ENCODE measurements at places on chromosomes 16 and 17.

DNA sequence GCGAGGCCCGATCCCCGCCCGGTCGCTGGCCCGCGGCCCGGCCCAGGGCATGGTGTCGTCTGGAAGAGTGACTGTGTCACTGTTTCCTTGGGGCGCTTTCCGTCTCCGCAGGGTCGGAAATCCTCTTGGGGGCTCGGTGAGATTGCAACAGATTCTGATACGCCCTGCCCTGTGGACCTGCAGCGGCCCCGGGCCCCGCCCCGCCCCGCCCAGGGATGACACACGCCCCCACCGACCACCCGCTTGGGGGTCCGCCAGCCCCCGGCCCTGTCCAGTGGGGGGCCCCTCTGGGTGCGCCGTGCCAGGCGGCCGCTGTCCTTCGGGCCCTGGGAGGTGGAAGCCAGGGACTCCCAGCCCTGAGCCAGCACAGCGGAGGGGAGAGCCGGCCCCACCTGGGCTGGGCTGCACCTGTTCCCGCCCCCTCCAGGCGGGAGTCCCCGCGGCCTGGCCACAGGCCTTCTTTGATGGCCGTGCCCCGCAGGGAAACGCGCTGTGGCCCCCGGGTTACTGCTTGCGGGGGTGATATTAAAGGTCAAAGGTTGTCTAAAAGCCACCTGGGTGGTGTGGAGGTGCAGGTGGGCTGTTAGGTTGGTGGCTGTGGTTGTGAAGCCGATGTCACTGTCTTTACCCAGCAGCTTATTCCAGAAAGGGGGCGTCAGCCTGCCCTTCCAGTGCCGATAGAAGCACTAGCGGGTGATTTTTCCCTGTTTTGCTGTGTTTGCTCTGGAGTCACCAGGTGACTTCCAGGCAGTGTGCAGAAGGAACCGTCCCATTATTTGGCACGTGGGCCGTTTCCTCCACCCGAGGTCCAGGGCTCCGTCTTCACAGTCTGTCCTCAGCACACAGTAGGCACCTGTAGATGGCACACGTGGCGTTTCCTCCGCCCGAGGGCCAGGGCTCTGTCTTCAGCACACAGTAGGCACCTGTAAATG is 752 bp downstream of the TBC1D24 start:
- no peak for DNase-seq

GRCh38 chr17:29407856-29408255 is 17.7 kb downstream of the TAOK1 start:
- no peak for DNase-seq

DNA sequence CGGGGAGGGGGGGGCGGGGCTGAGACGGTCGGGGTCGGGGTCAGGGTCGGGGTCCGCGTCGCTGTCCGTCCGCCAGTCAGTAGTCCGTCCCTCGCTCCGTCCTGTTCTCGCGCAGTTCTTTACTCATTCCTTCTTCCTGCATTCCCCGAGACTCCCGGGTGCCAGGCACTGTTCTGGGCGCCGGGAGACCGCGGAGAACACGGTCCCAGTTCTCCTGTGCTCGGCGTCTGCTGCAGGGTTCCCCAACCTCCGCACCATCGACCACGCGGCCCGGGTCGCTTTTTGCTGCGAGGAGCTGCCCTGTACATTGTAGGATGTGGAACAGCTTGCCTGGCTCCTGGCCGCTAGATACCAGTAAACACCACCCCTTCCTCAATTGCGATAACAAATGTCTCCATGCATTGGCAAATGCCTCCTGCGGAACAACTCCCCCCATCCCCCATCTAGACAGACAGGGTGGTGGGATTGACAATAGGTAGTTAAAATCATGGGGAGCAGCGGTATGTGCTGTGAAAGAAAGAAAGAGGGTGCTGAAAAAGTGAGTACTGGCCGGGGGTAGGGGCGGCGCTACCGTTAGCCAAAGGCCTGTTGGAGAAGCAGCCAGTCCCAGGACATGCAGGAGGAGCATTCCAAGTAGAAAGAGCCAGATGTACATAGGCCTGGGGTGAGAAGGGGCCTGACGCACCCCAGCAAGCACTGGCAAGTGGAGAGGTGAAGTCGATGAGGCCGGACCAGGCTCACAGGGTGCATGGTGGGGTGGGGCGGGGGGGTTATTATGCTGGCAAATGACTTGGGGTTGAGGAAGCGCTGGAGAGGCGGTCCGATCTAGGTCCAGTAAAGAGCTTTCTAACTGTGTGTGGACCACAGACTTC is 631 bp downstream of the TRAF7 start:
- no peak for DNase-seq

- DNase-seq = no peak
Measured at GRCh38 chr17:45237686-45238085, 16.0 kb downstream of the FMNL1 start.

GRCh38 chr17:35117984-35118383 is 1.7 kb downstream of the RAD51D start:
- DNase-seq = no peak

DNA sequence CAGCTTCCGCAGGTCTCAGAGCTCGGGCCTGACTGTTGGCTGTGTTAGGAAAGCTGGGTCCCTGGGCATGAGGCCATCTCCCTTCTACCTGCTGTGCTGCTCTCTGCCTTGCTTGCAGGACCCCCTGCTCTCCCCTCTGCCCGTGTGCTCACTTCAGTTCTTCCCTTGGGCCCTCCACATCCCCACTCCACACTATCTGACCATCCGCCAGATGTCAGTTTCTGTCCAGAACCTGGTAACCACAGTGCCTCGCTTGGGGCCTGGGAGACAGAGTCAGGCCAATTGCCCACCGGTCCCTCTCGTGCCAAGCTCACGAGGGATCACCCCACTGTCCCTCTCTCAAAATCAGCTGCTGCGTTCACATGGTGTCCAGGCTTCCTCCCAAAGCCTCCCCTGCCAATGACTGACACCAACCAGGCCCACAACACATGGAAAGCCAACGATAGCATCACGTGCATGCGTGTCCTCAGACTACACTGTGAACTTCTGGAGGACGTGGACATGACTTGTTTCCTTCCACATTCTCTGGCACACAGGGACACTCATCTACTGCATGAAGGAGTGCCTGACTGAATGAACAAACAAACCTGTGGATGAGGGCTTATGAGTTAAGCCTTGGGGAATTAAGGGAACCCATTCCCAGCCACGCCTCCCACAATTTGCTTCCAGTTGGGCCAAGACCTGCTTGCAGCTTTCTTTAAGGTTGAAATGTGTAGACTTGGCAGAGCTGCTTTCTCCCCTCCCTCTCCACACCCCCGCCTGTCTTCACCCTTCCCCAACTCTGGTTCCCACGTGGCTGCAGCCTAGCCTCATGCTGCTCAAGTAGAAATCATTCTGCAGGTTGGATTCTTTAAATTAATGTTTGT is 72.5 kb upstream of the ZNF423 start:
- no peak for DNase-seq

DNA sequence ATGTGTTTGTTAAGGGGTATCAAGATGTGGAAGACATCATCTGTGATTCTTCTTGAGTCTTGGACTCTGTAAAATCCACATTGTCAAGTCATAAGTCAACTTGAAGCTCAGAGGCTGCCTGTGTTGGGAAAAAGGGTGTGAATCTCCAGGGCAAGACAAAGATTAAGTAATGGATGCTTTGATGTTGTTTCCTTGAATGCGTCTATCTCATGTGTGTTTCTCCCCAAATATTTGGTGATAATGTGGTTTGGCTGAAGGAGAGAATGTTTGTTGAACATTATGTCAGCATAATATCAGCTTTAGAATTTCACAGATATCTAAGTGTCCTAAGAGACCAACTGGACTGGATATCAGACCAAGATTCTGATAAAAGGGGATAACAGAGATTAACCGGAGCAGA is 24.1 kb upstream of the KCNJ16 start:
- no peak for DNase-seq

DNA sequence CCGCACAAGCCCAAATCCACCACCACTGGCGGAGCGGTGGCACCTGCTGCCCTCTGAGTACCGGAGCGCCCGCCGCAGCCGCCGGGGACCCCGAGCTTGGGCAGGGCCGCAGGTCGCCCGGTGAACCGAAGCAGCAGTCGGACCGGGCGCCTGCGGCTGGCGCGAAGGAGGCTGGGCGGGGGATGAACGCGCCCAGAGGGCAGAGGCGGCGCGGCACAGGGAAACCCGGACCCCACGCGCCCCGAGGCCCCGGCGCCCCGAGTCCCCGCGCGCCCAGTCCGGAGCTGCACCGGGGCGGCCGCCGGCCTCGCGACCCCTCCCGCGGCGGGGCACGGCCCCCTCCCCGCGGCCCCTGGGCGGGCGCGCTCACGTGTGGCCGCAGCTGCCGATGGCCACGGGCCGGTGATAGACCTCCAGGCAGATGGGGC is 393 bp downstream of the RNF166 start:
- peak; percentile 51 for DNase-seq

DNA sequence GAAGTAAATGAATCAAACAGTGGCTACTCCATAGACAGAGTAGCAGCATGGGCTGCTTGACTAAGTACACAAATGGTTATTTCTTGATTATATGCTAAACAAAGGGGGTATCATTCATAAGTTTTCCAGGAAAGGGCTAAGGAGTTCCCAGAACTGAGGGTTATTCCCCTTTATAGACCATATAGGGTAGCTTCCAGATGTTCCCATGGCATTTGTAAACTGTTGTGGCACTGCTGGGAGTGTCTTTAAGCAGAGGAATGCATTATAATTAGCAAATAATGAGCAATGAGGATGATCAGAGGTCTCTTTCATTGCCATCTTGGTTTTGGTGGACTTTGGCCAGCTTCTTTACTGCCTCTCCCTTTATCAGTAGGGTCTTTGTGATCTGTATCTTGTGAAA is 105.1 kb downstream of the CDH11 start:
- DNase-seq = no peak

DNA sequence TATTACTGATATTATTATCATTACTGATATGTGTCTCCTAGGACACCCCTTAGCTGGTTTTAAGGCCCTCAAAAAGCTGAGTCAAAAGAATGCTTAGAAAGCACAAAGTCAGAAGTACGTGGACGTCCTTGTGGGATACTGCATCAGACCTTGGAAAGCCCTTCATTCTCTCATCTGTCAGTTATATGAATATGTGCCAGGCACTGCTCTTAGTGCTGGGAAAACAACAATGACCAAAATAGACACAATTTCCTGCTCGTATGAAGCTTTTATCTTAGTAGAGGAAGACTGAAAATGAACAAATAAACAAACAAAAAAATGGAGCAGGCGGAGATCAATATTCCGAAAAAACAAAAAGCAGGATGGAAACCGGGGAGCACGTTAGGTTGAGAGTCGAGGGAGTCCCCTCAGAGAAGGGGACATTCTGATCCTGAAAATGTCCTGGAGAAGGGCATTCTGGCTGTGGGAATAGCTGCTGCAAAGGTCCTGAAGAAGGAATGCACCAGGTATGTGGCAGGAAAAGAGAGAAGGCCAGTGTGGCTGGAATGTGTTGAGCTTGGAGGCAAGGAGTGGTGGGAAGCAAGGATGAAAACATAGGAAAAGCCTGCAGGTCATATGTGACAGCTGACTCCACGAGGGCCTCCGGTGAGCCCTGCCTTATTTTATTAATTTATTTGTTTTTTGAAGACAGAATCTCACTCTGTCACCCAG is 15.5 kb upstream of the TMEM94 start:
- no peak for DNase-seq

GRCh38 chr17:74408815-74409214 is 23.1 kb upstream of the GPRC5C start:
- DNase-seq = no peak

- no peak for DNase-seq
Measured at GRCh38 chr17:62629556-62630364, 2.3 kb downstream of the MRC2 start.

GRCh38 chr17:47821424-47822391 is at the start of gene OSBPL7:
Gene OSBPL7, minus strand, starts transcription at chr17:47821794. Its CDS starts 1,516 bp downstream, at chr17:47820278.
- peak; percentile 56 for DNase-seq

DNA sequence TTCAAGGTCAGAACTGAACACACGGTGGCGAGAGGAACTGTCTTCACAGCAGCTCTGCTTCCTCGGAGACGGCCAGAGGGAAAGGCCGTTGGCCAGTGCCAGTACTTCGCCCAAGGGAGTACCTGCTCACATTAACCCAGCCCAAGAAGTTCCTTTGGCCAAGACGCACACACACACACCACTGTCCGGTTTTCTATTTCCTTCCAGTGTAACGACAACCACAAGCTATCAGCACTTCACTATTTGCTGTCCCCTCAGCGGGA is 744 bp upstream of the GGNBP2 start:
- peak; percentile 16 for DNase-seq

- no peak for DNase-seq
Measured at GRCh38 chr16:31277659-31278260, 18.0 kb downstream of the ITGAM start.

GRCh38 chr16:10647721-10648296 is 46.9 kb downstream of the TEKT5 start:
- DNase-seq = no peak

- no peak for DNase-seq
Measured at GRCh38 chr17:20263595-20263994, 203.7 kb downstream of the LGALS9B start.

DNA sequence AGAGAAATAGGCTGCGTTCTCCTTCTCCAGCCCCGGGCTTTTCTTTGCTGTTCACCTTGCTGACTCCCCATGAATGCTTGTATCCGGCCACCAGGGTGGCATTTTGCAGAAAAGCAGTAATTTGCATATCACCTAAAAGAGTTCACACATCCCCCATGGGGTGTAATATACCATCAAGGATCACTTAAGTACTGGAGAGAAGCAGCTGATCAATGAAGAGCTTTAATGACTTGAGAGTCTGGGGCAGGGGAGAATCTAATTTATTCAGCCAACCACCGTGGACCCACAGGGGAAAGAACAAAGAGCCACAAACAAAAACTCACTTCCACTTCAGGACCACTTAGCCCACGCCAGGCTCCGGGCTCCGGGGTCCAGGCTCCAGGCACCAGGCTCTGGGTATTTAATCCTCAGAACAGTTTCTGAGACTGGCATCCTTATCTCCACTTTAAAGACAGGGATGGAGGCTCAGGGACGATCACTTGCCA is 33.9 kb upstream of the SEC14L1 start:
- no peak for DNase-seq

- DNase-seq = no peak
Measured at GRCh38 chr16:19549673-19550072, 5.8 kb upstream of the VPS35L start.

- DNase-seq = no peak
Measured at GRCh38 chr16:57701759-57702371, 7.3 kb downstream of the DRC7 start.

DNA sequence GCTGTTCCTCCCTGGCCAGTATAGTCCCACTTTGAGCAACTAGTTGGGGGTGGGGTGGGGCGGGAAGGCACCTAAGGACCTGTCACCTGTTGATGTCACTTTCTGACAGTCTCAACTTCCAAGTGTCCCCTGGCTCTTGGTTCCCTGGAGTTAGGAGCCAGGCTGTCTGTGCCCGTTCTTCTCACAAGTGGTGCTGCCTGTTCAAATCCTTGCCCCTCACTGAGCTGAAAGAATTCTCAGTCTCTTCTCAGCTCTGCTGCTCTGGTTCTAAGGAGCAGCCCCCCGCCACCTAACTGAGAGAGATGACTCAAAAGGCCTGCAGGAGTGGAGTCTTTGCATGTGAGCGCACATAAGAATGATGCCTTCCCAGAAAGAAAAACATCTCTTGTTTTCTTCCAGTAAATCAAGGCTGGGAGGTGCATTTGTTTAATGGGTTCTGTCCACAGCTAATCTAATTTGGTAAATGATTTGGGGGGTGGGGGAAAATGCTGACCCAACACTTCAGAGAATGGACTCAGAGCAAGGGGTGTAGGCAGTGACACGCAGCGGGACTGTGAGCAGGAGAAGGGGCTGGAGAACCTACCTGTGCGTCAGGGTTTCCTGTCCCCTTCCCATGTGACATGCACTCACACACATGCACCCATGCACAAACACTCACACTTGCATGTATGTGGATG is 78.2 kb upstream of the NLRP1 start:
- no peak for DNase-seq

GRCh38 chr16:49725651-49726050 is 130.3 kb downstream of the ZNF423 start:
- no peak for DNase-seq

GRCh38 chr17:74647871-74648672 is 24.5 kb upstream of the CD300E start:
- DNase-seq = no peak
